ENCODE measurements at places on chromosomes 3 and 15.

DNA sequence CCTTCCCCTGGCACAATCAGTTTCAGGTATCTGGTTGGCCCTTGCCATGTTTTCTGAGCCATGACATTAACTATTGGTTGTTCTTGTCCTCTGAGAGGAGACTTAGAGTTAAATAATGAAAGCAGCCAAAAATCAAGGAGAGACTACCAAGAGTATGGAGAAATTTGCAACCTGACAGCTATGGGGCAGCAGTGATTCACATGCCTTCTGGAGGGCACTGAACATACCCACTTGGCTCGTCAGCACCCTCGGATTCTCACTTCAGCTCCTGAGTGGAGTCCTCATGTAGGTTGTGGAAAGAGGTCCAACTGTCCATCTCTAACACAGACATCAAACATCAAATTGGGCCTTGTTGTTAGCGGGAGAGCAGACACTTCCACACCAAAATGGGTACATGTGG lies 265.6 kb downstream of the EBLN2 start:
- no peak for DNase-seq

DNA sequence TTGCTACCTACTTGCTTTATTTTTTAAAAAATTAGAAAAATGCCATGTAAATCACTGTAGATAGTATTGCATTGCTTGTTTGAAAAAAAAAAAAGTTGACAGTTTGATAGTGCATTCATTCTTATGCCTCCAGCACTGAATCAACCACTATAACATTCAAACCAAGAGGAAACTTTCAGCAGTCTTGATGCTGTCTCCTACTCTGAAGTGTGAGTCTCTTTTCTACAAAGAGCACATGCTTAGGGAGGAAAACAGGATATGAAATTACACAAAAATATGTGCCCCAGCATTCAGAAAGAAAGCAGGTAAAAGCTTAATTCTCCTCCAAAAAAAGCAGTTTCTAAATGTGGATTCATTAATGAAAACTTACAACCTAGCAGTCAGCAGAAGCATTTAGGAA lies 78.3 kb downstream of the ZBTB20 start:
- DNase-seq, result no peak

DNA sequence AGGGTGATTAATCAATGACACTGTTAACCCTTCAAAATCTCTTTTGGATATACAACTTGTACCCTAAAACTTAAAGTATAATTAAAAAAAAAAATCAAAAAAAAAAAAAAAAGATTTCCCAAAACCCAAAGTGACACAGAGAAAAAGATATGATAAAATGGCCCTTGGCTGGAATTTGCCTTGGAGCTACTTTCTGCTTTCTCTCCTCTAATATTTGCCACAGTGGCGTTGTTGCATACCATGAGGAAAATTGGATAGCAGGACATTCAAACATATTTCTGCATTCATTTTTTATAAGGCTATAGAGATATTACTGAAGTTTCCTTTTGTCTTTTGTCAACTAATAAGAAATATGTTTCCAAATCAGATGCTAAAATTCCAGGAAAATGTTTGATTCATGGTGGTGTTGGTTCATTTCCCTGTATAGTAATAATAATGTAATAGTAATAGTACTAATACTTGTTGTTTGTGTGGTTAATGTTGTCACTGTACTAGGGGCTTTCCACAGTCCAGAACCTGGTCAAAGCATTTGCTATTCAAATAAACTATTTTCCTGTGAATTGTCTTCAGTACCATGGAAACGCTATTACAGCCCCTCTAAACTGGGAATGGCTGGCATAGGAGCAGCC lies 441.3 kb upstream of the THBS1 start:
- DNase-seq, result no peak

DNA sequence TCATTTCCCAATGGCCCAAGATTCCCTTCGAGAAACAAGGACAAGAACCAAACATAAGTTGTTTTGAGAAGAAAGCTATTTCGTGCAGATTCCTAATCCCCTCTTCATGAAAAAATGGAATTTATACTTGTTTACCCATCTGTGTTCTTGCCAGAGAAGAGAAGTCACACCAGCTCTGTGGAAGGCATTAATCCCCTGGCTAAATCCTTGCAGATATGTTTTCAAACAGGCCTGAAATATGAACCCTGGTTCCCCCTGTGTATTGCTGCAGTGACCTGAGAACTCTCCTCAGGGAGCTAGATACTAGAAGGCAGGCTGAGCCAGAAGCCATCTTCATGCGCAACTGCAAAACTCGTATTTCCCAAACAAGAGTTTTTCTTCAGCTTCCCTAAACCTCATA lies 337.7 kb downstream of the NEK10 start:
- DNase-seq, result no peak

DNA sequence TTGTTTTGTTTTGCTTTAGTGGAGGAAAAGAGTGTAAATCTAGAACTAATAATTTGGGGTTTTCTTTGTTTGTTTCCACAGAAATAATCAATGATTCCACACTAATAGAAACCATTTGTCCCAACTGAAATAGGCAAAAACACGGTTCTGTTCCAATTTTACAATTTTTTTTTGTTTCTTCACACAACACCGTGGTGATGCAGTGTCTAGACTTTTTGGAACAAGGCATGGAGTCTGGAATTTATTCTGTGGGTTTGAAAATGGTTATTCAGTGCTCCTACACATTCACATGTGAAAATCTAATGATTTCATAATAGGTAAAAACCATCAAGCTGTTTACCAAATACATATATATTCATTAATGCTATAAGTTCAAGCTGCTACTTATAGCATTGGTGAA lies 629.0 kb upstream of the TGFBR2 start:
- no peak for DNase-seq

DNA sequence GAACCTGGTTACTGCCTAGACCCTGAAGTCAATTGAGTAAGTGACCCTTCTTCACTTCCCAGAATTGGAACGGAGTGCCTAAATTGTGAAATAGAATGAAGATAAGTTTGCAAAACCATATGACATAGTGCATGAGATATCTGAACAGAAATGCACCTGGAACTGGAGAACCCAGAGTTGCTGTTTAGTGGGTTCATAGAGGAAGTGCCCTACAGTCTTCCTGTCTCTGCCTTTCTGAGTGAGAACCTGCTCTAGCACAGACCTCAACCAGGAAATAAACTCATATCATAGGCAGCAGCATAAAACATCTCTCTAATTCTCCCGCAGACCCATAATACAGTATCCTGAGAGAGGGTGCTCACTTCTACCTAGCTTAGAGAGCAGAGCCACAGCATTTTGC lies 82.9 kb downstream of the EOMES start:
- peak; percentile 68 for DNase-seq

DNA sequence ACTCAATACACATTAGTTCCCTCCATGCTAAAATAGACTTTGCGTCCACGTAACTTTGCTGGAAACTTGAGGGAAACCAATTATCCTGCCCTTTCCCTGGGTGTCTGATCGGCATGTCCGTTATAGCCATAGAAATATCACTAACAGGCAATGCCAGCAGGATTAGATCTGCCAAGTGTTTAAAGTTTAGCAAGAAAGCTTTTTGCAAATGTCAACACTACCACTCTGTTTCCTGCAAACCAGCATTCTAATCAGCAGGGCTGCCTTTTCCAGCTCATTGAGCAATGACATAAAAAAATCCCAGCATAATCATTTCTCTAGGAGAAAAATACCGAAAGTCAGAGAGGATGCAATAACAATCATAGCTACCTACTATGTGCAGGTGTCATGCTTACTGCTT lies 60.9 kb downstream of the NOX5 start:
- DNase-seq, result no peak

Data from Jurkat, Clone E6-1 (cell line).